ENCODE measurements at places on chromosomes 13 and 19. TPM values are rescaled to one million over a fixed set of nuclear protein-coding genes. Genes with fewer than 3 reads are reported as not detected.

LILRA1 gene
- total RNA-seq = 0.23 TPM

DNA sequence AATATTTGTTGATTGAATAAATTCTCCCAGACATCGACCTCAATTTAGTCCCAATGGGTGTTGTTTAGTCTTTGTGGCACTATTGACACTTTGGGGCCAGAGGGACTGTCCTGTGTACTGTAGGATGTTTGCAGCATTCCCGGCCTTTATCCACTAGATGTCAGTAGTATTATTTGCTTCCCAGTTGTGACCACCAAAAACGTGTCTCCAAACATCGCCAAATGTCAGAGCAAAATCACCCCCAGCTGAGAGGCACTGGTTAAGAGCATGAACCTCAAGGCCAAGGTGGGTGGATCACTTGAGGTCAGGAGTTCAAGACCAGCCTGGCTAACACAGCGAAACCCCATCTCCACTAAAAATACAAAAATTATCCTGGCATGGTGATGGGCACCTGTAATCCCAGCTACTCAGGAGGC is 15.4 kb downstream of the NLRP12 start:
- no peaks in the 10 kb centered on the region for H3K27me3 ChIP-seq
- no peak overlapping the region for H3K4me3 ChIP-seq
- H3K36me3 ChIP-seq = no peaks in the 10 kb centered on the region
- peaks cover 4% of the 10 kb centered on the region for H3K4me1 ChIP-seq
- no peak overlapping the region for H3K27ac ChIP-seq

DNA sequence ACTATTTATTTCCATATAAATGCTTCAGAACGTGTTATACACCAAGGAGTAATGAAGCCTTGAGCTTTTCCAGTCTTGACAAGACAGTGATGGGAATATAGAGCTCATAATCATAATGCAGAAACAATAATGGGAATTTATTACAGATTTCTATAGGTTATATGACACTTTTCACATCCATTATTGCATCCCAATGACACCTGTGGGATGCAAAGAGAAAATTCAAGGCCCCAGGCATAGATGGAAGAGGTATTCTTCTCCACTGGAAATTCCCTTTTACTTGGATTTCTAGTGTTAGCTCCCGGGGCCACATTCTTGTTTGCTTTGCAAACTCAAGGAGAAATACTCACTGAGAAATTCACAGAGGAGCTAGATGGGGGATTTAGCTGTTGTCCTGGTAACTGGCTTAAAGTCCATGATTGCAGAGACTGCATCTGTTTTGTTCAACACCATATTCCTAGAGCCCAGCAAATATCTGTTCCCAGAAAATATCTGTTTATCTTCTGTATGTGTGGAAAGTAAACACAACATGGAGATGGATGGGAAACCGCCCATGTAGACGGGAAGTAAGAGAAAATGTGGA is 30.6 kb upstream of the TNFSF11 start:
- H3K27me3 ChIP-seq = no peaks in the 10 kb centered on the region
- no peak overlapping the region for H3K27ac ChIP-seq
- H3K4me3 ChIP-seq = no peak overlapping the region
- no peak for DNase-seq

WDR87 gene
- total RNA-seq = not detected

GRCh38 chr13:20064128-20064527 is 96.7 kb downstream of the GJA3 start:
- no peak overlapping the region for H3K4me3 ChIP-seq
- no peak for DNase-seq
- peaks cover 99% of the 10 kb centered on the region for H3K36me3 ChIP-seq
- no peaks in the 10 kb centered on the region for H3K4me1 ChIP-seq

DNA sequence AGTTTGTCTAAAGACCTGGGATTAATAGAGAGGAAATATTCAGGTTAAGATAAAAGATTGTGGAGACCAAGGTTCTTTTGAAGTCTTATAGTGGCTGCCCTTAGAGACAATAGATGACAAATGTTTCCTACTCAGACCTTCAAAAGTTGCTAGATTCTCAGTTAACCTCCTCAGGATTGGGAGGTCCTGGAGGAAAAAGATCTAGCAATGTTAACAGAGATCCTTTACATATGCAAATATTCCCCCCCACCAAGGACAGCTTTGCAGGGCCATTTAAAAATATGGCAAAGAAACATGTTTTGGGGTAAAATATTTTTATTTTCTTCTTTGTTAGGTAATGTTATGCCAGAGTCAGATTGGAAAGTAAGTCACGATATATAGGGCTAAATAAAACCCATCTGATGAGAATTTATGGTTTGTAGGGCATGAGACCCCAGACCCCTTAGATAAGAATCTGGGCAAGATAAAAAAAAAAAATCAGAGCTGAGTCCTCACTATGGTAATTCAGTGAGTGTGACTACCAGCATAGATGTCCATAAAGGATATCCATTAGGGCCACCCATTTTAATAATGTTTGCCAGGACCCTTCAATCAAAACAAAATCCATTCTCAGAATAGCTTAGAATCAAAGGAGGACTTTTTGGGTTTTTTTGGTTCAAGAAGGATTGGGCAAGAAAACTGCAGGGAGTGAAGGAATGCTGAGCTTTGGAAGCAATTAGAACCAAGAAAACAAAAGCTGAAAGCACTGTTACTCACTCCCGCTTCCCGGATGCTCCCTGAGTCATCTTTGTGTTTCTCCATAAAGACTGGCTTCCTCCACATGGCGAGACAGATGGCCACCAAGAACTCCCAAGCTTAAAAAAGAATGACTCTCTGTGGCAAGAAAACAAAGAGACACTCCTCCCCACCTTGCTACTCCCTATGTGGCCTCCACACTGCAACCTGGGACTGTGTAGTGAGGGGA is 28.2 kb downstream of the VSTM1 start:
- no peak overlapping the region for H3K27ac ChIP-seq
- H3K4me3 ChIP-seq = no peak overlapping the region
- H3K4me1 ChIP-seq = no peaks in the 10 kb centered on the region
- no peaks in the 10 kb centered on the region for H3K36me3 ChIP-seq
- H3K27me3 ChIP-seq = peaks cover 5% of the 10 kb centered on the region

DNA sequence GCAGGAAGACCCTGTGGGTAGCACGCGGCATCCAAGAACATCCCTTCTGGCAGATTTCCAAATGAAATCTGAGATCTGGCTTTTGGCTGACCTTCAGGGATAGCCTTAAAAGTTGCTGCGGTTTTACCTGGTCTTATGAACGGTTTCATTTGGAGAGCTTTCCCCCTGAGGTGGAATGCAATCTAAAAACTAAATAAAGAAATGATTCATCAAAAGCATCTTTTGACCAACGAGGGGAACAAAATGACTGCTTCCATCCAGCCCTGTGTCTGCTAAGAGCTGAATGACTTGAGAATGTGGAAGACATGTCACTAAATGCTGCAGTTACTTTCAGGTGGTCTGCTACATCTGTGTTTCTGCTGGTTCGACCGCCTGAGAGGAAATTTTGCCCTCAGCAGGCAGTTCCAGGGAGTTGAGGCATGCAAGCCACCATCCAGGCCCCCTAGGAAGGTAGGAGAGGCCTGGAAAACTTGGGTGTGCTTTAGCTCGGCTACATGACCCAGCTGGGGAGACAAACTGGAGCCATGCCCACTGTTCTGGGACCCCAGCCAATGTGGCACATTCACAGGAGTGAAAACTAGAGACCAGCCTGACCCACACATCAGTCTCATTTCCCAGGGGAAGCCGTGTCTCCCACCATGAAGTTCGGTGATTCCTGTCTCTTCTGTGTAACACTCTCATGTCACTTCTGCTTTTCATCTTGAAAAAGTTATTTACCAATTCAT is 175.1 kb upstream of the KL start:
- DNase-seq = peak; percentile 45
- H3K27ac ChIP-seq = no peak overlapping the region
- no peaks in the 10 kb centered on the region for H3K36me3 ChIP-seq
- H3K27me3 ChIP-seq = no peaks in the 10 kb centered on the region
- peaks cover 20% of the 10 kb centered on the region for H3K4me1 ChIP-seq
- H3K4me3 ChIP-seq = no peak overlapping the region

DNA sequence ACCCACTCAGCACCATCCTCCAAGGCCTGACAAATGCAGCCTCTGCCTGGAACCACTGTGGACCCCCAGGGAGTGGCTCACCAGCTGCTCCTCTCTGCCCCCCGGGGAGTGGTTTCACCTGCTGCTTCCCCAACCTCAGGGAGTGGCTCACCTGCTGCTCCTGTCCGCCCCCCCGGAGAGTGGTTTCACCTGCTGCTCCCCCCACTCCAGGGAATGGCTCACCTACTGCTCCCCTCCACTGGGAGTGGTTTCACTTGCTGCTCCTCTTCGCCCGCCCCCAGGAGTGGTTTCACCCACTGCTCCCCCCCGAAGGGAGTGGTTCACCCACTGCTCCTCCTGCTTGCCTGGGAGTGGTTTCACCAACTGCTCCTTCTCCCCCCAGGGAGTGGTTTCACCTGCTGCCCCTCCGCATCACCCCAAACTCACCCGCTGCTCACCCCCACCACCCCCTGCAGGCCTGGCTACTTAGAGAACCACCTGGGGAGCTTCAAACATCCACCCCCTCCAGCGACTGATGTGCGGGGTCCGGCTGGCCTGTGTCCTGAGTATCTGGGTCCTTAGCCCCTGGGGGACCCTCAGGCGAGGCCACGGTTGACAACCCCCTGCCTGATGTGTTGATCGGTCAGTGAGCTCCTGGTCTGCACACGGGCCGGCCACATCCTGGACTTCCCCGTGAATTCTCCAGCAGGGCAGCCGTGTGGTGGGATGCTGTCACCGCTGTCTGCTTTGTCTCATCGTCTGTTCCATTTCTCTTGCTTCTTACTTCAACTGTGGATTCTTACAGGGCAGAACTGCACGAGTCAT is 14.6 kb upstream of the TMEM255B start:
- peaks cover 12% of the 10 kb centered on the region for H3K27me3 ChIP-seq
- no peak for DNase-seq
- no peak overlapping the region for H3K27ac ChIP-seq
- H3K4me3 ChIP-seq = no peak overlapping the region
- H3K4me1 ChIP-seq = no peaks in the 10 kb centered on the region

ATP4A gene
- not detected for total RNA-seq

GRCh38 chr19:47471733-47472457 is at the start of gene SLC8A2:
Gene SLC8A2 (minus strand): TSS chr19:47471893. CDS start chr19:47466403, 5,490 bp downstream.
- peak within 1 kb of the TSS; percentile 32 for H3K4me3 ChIP-seq
- H3K4me1 ChIP-seq = no peaks in the 10 kb centered on the region
- DNase-seq = peak; percentile 76
- peaks cover 37% of the 10 kb centered on the region for H3K27me3 ChIP-seq

DNA sequence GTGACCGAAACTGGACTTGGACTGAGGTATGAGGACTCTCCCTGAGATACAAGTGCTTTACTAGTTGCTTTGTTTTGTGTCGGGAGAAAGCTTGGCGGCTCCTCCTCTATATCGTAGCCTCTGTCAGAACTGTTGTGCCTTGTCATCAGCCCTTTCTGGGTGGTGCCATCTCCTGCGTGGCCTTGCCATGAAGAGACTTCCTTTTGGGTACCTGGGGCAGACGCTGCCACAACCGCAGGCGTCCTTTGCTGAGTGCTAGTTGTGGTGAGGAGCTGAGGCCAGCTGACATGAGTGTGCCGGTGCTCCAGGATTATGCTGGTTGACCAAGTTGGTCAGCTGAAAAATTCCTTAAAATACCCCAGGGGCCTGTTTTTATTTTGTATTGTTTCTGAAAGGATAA is 124.5 kb downstream of the AKAP11 start:
- H3K4me1 ChIP-seq = no peaks in the 10 kb centered on the region
- no peak overlapping the region for H3K4me3 ChIP-seq
- H3K36me3 ChIP-seq = no peaks in the 10 kb centered on the region
